ENCODE measurements at places on chromosomes 7 and 10.
A peak's percentile ranks its signal among the peaks of the same experiment; 100 is the strongest.

DNA sequence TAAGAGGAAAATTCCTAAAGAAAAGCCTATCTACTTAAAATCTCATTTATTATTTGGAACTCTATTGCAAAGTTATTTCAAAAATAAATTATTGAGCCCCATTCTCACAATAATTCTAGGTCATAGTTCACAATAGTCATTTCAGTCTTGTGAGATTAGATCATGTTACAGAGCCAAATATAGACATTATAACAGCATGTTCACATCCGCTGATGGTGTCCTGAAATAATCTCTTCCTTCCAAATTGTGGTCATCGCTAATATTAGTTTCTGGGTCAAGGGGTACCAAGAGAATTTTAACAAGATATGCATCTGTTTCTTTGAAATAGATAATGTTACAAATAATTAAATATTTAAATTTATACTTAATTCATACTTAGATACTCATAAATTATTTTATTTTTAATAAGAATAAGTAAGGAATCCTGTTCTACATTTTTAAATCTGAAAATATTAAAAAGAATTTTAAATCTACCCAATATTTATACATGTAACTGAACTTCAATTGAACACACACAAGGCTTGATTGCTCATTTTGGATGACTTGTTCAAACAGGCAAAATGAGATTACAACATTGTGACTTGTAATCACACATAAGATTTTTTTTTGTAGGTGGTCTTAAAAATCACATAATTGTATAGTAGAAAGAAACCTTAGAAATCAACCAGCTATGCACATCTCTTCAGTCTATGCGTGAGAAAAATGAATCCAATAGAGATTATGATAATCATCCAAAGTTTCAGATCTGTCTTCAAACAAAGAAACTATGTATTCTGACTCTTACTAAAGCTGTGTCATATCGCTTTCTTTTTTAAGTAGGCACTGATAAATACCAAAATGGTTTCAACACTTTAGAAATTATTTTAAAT is 13.1 kb downstream of the GNAT3 start:
- no peak for DNase-seq

- no peak for DNase-seq
Measured at GRCh38 chr7:66205741-66206090, 582 bp downstream of the TPST1 start.

- peak; percentile 76 for DNase-seq
Measured at GRCh38 chr7:151245360-151246101, 3.0 kb downstream of the SMARCD3 start.

GRCh38 chr10:73899423-73899822 is 11.5 kb upstream of the PLAU start:
- no peak for DNase-seq

GRCh38 chr10:48474765-48475365 is 130.0 kb downstream of the ARHGAP22 start:
- DNase-seq = no peak

- no peak for DNase-seq
Measured at GRCh38 chr10:133377818-133378250, 1.2 kb upstream of the PAOX start.

Measured in nephron progenitor cell (in vitro differentiated cells).